ENCODE measurements at places on chromosomes 12 and 14.

DNA sequence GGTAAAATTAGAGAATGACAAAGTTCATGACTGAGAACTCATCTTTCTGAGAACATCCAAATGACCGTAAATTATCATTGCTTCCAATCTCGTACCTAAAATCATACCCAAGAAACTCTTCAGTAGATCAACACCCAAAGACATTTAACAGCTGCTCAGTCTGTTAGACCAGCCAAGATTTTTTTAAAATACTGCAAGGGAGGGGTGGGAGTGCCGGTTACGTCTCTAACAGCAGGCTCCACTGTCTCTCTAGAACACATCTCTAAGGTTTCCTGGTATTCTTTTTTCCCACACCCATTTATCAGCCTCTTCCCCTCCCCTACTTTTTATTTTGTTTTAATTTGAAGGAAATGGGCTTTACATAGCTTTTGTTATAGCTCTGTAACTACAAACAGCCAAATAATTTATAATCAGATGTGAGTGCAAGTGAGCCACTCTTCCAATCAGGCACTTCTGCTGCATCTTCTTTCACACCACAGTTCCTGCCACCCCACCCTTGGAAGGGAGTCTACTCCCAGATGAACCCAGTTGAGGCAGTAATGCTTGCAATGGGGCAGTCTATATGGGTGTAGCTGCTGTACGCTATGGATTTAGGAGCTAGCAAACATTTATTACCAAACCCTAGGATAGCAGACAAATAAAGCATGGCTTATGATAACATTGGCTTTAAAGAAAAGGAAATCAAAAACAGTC lies 21.9 kb downstream of the PTPRB start:
- no peak for DNase-seq

DNA sequence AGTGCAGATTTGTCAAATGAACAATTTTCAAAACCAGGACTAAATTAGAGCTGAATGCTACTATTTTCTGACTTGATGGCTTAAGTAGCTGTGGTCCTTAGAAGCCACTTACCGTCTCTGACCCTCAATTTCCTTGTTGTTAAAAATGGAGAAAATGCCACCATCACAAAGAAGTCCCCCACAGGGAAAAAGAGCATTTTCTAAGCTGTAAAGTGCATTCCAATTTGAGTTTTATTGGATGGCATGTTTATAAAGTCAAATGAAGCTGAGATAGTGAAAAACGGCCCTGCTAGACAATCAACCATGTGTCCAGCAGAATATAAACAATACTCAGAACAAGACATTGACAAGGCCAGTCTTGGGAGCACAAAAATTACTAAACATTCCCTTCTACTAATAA lies 53.6 kb downstream of the GOLGA5 start:
- no peak for DNase-seq

GRCh38 chr14:99268810-99269707 lies 2.9 kb downstream of the BCL11B start:
- no peak for DNase-seq

DNA sequence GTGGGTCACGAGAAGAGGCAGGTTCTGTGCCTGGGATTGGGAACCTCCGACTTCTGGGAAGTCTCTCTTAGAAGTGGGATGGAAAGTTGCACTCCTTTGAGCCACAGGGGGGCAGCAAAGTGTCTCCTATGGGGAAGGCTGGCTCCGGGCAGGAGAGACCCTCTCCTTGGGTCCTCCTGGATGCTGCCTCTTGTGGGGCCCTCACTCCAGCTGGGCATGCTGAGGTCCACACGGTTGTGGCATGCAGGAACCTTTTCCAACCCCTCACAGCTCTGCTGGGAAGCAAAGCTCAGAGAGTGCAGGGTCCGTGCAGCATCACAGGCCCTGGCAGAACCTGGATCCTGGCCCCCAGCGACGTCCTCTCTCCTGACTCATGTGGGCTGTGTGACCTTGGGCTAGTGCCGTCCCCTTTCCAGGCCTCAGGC lies 17.4 kb downstream of the SDSL start:
- DNase-seq: no peak

DNA sequence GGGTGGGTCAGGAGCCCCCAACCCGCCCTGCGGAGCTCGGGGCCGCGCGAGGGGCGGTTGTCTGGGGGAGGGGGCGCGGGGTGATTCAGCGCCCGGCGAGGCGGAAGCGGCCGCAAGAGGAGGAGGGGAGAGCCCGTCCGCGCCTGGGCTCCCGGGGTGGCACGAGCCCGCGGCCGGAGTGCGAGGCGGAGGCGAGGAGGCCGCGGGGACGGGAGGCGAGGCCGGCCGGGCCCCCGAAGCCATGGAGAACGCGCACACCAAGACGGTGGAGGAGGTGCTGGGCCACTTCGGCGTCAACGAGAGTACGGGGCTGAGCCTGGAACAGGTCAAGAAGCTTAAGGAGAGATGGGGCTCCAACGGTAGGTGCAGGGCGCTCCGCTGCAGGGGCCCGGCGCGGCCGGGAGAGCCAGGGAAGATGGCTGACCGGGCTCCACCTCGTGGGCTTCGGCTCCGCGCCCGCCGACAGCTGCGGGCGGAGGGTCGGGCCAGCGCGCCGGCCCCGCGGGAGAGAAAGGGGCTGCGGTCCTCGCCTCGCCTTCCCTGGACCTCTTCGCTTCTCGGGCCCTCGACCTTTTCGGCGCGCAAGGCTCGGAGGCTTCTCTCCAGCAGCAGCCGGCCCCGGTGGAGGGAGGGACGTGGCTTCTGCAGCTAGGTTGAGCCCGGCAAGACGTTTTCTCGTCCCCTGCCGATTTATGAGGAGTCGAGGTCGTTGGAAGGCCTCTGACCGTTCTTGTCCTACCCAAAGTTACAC lies 677 bp downstream of the ATP2A2 start:
- DNase-seq: no peak

- no peak for DNase-seq
Measured at GRCh38 chr12:120125792-120126634, 9.5 kb upstream of the RAB35 start.

GRCh38 chr12:105476616-105477015 lies 146.1 kb downstream of the C12orf75 start:
- DNase-seq: no peak

GRCh38 chr12:31586728-31587127 lies 4.2 kb downstream of the DENND5B start:
- DNase-seq: no peak

GRCh38 chr14:95189367-95190132 lies 32.2 kb upstream of the DICER1 start:
- no peak for DNase-seq

DNA sequence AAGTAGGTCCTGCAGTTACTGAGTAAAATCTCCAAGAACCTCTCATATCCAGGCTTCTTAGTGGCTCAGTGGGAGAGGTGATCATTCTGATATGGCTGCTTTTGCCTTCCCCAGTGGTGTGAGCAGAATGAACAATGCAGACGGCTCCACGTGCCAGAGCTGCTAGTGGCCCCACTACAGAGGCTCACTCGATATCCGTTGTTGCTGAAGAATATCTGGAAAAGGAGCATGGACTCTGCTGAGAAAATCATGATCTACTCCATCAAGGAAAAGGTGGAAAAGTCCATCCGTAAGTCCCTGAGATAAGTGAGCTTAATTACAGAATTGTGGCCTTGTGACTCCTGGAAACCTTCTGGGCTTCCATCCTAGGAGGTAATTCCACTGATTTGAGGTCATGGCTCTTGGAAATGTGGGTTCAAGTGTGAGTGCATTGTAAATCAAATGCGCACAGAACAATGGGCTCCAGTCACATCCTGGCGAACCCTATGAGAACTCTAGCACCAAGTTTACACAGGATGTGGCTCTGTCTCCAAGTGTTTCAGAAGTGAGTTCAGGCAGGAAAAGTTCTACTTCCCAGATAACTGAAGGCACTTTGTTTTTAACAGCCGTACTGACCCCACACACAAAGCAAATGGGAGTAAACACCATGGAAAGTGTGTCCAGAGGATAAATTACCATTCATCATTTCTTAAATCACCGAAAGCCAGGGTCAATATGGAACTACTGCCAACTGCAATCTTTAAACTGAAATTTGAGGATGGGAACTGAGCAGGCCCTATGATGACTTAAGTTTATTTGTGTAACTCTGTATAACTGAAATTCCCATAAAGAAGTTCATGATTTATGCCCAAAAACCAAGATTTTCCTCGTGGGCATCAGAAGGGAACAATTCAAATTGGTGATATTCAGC lies 51.4 kb downstream of the PLEKHG7 start:
- DNase-seq: no peak

DNA sequence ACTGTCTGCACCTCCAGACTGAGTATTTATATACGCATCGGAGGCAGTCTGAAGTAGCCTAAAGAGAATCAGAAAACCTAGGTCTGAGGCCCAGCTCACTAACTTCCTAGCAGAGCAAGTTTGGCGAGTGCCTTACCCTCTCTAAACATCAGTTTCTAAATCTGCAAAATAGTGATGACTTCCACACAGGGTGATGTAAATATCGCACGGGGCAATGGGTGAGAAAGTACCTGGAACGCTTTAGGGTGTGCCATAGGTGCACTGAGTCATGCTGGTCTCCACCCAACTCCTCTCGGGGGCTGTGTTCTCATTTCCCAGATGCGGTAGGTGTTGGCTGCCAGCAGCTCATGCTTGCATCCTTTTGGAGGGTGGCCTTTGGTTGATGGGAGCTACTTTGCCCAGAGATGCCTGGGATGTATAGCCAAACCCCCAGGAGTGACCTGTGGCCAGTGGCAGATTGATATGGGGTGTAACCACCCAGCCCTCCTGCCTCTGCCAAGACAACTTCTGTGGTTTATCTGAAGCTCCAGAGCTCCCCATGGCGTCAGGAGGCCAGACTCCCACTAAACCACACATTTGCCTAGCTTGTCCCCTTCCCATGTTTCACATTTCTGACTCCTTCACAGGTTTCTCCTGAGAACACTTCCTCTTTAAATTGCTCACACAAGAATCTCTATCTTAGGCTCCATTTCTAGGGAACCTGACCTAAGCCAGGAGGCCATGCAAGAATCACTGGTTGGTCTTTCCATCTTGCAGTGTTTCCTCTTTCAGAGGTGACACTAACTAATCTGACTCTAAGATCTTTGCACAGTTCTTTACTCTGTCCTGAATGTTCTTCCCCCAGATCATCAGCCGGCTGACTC lies 62.0 kb upstream of the TUNAR start:
- no peak for DNase-seq

DNA sequence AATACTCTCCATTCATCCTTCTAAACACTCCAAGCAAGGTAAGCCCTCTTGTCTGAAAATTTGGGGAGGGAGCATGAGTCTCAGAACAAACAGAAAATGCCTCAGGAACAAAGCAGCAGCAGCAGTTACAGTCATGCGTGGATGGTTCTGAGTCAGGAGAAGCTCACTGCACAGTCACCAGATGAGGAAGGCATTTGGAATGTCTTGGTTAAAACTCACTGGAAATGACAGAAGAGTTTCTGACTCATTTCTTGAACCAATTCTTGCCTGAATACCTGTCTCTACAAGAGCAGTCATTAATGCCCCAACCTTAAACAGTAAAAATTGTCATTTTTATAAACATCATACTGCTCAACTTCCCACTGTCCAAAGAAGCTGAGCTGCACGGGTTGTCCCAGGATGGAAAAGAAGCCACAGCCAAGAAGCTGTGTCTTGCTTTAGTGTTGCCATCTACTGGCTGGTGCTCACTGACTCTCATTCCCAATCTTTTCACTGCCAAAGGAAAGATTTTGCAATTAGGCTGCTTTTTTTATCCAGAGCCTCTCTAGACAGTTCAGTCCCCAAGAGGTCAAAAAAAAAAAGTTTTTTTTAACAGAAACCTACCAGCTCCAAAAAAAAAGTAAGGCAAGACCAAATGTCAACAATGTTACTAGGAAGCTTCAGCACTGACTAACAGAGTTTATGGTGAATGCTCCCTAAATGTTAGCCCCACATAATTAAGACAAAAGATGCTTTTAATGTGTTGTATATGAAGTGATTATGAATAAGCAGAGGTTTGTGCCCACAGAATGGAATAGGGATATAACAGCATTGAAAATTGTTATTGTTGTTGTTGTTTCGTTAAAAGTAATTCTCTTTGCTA lies 40.4 kb downstream of the KICS2 start:
- no peak for DNase-seq

DNA sequence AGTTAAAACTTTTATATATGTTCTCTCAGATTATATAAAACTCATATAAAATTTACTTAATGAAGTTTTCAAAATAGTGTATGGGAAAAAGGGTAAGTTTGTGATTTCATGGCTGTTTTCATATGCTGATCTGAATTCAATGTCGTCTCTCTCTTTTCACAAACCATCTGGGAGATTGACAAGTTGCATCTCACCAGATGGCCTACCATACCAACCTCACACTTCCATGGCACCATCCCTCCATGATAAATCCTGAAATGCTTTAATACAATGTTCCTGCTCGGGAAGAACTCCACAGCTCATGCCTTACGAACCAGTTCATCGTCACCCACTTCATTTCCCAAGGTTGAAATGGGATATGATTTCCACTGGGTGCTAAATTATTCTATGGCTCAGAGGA lies 22.3 kb downstream of the PTPRO start:
- DNase-seq: no peak

DNA sequence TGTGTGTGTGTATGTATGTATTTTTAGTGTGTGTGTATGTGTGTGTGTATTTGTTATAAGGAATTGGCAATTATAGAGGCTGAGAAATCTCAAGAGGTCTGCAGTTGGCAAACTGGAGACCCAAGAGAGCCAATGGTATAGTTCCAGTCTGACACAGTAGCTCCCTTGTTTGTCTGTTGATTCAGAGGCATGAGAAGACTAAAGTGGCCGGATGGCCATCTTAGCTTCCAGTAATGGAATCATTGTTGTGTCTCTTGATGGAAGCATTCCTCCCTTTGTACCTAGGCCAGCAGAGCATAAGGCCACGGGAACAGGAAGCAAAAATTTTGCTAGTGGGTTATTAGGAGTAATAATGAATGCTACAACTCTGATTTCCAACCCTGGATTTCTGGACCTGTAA lies 460.6 kb downstream of the TMTC2 start:
- DNase-seq: no peak

DNA sequence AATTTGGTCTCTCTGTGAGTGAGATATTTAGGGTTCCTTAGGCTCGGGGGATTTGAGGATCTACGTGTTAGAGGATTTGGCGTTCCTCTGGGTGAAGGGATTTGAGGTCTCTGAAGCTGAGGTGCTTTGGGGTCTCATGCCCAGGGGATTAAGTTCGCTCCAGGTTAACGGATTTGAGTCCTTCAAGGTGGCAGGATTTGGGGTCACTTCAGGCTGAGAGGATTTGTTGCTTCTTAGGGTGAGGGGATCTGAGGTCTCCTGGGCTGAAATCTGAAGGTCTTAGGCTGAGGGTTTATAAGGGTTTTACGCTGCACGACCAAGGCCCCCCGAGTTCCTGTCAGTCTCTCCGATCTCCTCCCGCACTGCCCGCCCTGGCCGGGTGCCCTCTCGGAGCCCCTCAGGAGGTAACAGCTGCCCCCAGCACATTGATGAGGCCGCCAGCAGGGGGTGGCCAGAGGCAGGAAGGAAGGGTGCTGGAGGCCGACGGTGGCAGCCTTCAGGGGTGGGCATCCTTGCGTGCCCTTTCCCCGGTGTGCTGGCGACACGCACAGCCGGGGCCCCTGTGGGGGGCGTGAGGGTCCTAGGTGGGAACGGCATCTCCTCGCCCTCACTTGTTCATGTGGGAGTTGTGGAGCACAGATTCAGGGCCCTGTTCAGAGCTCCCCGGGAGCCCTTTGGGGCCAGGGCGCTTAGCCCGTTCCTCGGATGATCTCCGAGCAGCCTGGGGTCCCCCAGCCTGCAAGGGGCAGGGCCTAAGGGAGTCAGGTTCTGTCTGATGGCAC lies 14.3 kb downstream of the CEP170B start:
- DNase-seq: no peak

Data from NCI-H1436 treated with DMSO at 0.1 percent for 48 hours (cell line).